ENCODE measurements at places on chromosomes 1 and 21.

DNA sequence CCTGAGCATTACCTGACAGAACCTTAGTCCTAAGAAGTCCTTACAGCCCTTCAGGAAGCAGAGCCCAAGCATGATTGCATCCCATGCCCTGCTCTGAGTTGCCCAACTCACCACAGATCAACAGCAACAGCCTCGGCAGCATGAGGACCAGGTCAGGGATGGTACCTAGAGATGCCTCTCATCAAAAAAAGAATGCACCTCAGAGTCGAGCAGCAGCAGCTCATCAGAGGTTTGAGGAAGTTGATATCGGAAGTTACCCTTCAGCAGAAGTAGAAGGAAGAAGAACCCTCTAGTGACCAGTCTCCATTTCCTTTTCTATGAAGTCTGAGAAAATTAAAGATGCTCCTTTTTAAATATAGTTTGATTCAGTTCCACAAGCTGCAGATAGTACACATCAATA lies at the start of gene FCRL1:
Gene FCRL1, minus strand, starts transcription at position 225 of the 400 bp plus-strand sequence. Its CDS starts 83 bp downstream, at position 142.
- no peak for DNase-seq

GRCh38 chr1:11550664-11551283 lies 71.8 kb downstream of the DISP3 start:
- DNase-seq, result peak; percentile 87

GRCh38 chr1:151222130-151222529 lies 23.8 kb downstream of the PIP5K1A start:
- no peak for DNase-seq

GRCh38 chr21:43644609-43645008 lies 14.7 kb downstream of the HSF2BP start:
- no peak for DNase-seq

- DNase-seq, result no peak
These were observed 49.9 kb upstream of the SSX2IP start for GRCh38 chr1:84740050-84740714.

GRCh38 chr1:8563944-8564537 lies 246.1 kb downstream of the SLC45A1 start:
- DNase-seq, result no peak

DNA sequence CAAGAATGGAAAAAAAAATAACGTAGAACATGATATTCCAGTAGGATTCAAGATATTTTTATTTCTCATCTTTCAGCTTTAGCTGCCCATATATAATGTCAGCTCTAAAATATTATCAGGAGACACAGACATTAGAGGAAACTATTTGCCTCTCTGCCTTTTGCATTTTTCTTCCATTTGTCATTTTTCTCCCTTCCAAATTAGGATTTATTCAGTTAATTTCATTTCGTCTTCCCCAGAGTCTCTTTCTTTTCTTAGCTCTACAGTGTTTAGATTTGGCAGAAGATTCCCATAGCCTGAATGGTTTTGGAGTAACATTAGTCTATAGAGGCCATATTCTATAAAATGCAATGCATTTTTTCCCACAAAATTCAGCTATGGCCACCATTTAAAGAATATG lies 5.1 kb upstream of the ENAH start:
- no peak for DNase-seq

DNA sequence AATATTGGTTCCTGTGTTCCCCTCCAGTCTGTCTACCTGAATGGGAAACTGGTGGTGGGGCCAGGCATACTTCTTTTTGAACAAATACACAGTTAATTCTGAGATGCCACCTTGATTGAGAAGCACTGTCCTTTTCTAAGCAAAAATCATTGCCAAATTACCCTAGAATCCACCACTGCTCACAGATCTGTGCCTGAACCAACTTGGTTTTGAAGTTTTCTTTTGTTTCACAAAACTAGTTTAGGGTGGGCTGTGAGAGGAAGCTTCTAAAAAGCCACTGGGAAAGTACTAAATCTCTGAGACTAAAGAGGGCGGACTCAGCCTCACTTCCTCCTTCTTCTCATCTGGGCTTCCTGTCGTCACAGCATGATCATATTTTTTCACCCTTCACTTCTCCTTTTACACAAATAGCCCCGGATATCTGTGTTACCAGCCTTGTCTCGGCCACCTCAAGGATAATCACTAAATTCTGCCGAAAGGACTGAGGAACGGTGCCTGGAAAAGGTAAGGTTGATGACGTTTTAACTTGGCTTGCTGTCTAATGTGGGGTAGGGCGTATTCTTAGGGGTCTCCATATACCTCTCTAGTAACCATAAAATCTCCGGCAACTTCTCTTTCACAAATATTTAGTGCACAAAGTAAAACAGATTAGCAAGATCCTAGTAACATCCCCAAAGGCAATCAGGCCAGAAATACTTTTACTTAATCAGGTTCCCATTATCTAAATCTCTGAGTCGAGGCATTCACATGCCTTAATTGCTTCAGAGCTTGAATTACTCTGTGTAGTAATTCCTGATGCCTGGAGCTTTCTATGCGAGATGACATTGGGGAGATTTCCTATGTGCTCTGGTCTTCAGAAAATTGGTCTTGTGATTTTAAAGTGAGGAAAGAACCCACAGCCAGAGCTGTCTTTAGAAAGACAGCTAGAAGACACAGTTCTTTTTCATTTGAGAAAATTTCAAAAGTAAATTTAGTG lies at the start of gene CD53:
Gene CD53, plus strand, starts transcription at position 404 of the 976 bp plus-strand sequence. CDS start 18,261 bp downstream, outside the sequence.
- DNase-seq, result no peak

- no peak for DNase-seq
These were observed 85.3 kb downstream of the SEC16B start for GRCh38 chr1:177884479-177885021.

- peak; percentile 76 for DNase-seq
These were observed 1.1 kb downstream of the LUZP1 start for GRCh38 chr1:23167353-23168078.

GRCh38 chr1:31583082-31583994 lies 7.0 kb downstream of the TINAGL1 start:
- DNase-seq, result peak; percentile 62

DNA sequence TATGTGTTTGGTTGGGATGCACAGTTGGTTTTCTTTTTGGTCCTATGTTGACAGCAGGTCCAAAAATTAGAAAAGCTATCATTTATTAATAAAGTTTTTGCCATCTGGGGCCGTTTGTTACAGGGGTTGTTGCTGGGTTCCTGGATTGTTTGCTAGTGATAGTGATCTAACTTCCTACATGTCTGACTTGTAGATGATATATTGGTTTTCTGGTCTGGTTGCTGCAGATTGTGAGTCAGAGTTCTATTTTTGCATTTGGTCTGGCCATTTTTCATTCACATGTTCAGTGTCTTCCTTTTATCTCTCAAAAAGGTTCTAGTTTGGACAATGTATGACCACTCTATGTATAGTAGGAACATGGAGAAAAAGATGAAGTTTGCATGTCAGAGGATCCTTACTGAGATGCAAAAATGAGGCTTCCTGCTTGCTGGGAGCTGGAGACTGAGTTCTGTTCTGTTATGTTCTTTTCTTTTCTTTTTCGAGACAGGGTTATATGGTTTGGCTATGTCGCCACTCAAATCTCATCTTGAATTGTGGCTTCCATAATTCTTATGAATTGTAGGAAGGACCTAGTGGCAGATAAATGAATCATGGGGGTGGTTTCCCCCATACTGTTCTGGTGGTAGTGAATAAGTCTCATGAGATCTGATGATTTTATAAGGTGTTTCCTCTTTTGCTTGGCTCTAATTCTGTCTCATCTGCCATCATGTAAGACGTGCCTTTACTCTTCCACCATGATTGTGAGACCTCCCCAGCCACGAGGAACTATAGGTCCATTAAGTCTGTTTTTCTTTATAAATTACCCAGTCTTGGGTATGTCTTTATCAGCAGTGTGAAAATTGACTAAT lies 4.2 kb upstream of the NVL start:
- no peak for DNase-seq

GRCh38 chr1:181010789-181011188 lies 11.9 kb downstream of the STX6 start:
- DNase-seq, result no peak

GRCh38 chr21:28142697-28143096 lies 850.0 kb downstream of the LTN1 start:
- no peak for DNase-seq

DNA sequence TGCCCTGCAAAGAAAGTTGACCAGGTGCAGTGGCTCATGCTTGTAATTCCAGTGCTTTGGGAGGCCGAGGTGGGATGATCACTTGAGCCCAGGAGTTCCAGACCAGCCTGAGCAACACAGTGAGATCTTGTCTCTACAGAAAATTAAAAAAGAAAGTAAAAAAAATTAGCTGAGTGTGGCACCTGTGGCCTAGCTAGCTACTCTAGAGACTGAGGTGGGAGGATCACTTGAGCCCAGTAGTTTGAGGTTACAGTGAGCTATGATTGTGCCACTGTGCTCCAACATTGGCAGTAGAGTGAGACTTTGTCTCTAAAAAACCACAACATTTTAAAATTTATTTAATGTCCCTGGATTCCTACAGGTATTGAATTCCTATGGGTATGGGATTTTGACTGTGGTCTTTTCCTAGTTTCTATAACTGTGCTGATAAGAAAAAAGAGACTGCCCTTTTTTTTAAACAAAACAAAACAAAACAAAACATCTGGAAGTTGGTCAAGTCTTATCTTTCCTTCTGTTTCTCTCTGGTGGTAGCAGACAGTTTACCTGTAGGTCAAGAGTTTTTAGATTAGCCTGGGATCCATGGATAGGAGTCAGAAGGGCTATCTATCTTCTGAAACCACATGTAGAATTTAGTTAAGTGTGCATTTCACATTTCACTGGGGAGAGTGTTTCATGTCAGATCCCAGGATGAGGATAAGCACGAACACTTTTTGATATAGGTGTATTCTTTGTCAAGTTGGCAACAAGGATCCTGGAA lies 18.8 kb downstream of the UCK2 start:
- DNase-seq, result no peak

DNA sequence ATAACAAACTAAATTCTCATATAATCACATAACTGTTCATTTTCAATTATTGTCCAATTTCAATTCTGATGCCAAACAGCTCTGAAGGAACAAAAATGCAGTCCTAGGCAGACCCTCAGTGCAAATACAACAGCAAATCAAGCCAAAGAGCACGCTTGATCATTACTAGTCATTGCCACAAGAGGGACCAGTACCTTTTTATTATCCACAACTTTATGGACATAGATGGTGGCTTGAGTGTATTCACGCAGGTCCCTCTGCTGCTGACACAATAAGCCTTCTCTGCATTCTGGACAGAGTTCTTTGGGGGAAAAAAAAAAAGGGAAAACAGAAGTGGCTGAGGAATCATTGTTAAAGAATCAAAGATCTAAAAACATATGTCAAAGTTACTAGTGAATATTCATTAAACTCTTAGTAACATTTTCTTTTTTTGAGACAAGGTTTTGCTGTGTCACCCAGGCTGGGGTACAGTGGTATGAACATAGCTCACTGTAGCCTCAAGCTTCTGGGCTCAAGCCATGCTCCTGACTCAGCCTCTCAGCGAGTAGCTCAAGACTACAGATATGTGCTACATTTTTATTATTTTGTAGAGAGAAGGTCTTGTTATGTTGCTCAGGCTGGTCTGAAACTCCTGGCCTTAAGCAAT lies 34.3 kb upstream of the RAP1GAP start:
- no peak for DNase-seq

- DNase-seq, result no peak
These were observed 9.0 kb upstream of the CDC20 start for GRCh38 chr1:43349594-43350306.

DNA sequence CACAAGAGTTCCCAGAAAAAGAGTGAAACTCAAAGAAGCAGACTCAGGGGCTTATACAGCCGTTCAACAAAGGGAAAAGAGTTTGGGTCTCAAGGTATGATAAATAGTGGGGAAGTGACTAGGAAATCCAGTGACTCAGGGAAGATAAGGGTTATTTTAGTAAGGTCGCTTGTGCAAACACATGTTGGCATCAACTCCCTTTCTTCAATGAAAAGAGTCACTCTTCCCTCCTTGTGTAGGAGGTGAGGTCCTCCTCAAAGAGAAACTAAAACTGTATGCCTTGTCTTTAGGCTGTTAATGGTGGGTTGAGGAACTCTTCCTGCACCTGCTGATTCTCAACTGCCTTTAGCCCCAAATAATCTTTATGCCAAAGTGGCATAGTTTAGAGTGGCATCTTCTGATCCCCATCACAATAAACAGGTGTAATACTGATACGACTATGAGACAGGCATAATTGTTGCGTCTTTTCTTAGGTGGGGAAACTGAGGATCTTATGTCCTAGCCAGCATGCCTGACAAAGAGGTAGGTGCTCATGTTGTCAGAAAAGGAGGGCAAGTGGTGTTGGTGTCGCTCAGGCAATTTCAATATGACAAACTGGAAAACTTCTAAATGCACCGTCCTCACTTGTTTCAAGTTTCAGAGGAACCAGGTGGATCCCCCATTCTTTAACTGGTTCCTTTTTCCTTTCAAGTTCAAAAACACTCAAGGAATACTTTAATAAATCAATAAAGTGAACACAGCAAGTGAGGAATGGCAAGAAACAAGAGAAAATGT lies 294.1 kb upstream of the RUNX1 start:
- no peak for DNase-seq

DNA sequence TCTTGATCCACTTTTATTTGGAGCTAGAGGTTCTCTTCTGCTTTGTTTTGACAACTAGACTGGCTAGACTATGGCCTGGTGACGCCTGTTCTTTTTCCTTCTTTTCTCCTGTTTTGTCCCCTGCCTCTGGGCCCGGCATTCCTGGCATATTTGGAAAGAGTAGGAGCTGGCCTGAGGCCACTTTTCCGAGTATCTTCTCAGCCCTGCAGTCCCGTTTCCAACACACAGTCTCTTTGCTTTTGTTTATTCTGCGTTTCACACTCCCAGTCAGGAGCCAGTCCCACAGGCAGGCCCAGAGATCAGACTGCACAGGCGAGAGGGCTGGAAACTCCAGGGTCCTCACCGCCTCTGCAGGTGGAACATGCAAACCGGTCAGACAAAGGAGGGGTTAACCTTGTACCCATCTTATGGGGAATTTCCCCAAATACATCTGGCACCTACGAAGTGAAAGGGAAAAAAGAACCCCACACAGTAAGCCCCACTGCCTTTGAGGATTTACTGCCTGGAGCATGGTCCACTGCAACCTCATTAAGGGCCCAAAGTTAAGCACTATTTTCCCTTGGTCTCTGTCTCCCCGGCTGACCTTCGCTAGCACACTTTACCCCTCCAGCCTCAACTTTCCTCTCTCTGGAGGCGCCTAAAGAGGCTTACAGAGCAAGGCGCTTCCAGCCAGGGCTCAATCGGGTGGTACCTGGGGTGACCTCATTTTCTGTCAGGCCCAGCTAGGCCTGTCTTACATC lies 141.1 kb downstream of the TOMM20 start:
- no peak for DNase-seq

GRCh38 chr1:203536980-203537455 lies 43.1 kb downstream of the OPTC start:
- no peak for DNase-seq

- no peak for DNase-seq
These were observed 53.1 kb upstream of the HMCN1 start for GRCh38 chr1:185681034-185681633.

GRCh38 chr1:245007852-245008251 lies 143.5 kb upstream of the HNRNPU start:
- no peak for DNase-seq

DNA sequence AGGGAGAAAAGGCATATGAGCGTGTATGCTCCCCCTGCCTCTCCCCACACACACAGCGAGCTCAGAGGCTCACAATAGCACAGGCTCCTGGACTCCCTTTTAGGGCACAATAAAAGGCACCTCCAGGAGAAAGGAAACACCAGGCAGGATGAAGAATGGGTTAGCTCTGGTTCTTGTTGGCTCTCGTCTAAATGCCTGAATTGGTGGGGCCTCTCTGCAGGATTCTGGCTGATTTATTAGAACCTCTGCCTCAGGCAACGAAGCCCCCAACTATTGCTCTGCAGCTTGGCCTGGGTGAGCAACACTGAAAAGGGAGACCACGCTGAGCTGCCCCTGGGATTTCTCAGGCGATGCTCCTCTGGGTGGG lies 590.9 kb upstream of the PLXNA2 start:
- DNase-seq, result no peak

- DNase-seq, result no peak
These were observed 66.1 kb downstream of the SPATA6 start for GRCh38 chr1:48405940-48406339.
